ENCODE measurements at places on chromosomes 12 and 14.

- DNase-seq: no peak
These were observed 47.5 kb upstream of the FOXG1 start for GRCh38 chr14:28719130-28719529.

- no peak for DNase-seq
These were observed 29.0 kb downstream of the NFKBIA start for GRCh38 chr14:35375558-35376025.

GRCh38 chr12:33587784-33588712 lies 148.4 kb upstream of the SYT10 start:
- no peak for DNase-seq

DNA sequence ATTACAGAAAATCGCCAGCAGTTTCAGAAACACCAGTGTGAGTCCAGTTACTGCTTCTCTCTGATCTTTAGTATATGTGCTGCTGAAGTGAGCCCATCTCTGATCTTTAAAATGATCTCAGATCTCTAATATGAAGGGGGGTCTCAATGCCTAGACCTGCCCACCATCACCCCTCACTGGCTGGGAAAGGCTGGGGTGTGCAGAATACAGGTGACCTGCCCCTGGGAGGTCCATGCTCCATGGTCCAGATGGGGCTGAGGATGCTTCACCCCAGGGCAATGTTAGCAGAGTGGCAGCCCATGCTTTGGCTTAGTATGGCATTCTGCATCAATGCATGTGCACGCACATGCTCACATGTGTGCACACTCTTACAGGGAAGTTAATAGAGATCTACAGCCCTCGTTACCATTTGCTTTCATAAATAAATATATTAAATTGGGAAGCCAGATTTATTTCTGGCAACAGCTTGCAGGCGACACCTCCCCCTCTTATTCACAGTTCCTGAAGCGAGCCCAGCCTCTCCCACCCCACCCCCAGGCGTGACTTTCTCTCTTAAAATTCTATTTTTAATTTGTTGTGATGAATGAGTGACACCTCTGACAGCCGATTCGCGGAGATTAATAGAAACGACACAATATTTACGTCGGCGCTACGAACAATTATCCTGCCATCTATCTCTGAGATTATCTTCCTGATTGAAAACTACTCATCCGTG lies 104.7 kb upstream of the ESRRB start:
- DNase-seq: no peak

DNA sequence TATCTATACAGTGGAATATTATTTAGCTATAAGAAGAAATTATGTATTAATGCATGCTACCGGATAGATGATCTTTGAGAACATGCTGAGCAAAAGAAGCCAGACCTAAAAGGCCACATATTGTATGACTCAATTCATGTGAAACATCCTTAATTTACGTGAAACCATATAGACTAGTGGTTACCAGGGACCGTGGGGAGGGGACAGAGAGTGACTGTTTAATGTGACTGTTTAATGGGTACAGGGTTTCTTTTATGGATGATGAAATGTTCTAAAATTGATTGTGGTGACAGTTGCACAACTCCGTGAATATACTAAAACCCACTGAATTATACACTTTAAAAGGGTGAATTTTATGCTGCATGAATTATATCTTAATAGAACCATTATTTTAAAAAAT lies 8.5 kb upstream of the BCL7A start:
- DNase-seq: no peak
